ENCODE measurements at places on chromosomes 5 and 9. TPM values are rescaled to one million over a fixed set of nuclear protein-coding genes. Genes with fewer than 3 reads are reported as not detected.

GRCh38 chr5:135150767-135151166, 116.7 kb upstream of the PITX1 start:
- no peak for DNase-seq

DNA sequence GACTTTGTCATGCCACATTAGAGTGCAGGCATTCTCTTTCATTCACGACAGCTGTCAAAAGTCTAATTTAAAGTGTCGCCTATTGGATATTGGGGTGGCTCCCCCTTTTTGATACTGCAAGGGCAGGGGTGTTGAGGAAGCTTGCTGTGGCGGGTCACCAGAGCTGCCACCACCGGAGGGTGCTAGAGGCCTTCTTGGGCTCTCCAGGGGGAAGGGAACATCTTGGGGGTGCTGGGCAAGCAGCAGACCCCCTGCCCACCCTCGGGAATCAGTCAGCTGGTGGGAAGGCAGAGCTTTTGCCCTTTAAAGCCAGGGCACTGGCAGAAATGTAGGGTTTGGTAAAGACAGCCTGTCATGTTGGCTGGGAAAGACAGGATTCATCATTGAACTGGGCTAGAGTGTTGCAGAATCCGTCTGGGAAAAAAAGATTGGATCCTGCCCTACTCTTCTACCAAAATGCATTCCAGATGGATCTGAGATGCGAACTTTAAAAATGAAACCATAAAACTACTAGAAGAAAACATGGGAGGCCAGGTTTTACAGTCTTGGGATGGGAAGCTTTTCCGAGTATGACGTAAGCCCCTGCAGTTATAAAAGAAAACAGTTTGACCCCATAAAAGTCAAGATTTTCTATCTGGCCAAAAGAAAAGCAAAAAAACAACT, 22.3 kb downstream of the COL5A1 start:
- no peak for DNase-seq

DNA sequence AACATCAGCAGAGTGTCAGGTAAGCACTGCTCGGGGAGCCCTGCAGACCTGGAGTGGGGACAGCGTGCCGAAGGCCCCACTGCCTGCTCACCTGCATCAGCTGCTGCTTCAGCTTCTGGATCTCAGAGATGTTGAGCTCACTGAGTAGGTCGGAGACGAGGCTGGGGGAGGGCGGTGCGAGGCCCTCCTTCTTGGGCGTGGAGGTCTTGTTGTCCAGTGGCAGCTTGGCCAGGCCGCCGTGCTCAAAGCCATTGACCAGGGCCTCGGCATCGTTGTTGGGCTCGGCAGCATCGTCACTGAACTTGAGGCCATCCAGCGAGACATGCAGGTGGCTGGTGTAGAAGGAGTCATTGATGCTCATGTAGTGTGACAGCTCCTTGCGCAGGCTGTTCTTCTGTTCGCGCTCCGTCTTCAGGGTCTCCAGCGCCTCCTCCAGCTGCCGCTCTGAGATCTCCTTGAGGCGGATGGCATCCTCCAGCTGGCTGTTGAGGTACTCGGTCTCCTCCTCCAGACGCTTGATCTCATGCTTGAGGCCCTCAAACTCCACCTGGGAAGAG, 44.3 kb downstream of the BICD2 start:
- no peak for DNase-seq

DNA sequence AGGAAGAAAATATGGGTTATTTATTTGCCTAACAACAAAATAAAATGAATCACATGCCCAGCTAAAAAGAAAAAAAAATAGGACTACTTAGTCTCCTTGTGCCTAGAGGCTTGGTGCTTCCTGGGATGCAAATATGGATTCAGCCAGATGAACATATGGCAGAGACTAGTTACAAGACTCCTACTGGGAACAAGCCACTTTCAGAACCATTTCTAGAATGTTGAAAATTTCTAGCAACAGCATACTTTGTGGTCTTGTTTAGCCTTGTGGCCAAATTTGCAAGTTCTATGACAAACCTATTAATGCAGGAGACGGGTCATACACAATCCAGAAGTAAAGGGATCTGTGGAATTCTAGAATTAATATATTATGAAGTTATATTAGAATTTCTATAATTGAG, 198.7 kb downstream of the CHSY3 start:
- no peak for DNase-seq

DNA sequence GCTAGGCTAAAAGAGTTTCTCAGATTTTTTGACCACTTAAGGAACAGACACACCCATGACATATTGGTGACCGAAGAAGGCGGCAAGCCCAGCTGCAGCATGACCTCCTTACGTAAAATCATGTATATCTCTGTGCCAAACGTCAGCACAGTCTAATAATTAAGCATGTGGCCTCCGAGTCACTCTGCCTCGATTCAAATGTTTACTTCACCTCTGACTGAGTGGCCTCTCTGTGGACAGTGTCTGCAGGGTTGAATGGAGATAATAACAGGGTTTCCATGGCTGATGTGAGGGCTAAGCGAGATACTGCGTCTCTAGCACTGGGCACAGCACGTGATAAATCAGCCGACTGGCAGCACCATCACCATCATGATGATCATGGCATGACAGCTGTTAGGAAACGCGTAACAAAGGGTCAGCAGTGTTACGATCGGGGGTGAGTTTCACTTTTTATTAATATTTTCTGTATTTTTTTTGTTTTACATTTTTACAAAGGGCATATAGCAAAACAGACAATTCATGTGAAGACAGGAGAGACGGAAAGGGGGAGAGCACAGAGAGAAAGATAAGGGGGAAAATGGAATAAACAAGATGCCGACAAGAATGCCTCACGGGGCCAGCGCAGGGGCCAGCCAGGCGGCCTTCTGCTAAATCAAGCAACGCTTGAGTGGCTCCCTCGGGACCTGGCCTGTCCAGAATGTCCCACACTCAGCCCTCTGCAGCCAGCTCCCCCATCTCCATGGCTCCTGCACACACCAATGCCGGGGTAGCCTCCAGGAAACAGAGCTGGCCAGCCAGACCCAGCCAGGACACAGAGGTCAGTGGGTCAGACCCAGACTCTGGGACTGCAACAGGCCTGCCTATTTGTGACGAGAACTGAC, 60.3 kb downstream of the ADAMTS2 start:
- DNase-seq = no peak

- DNase-seq = no peak
These were observed 41.9 kb downstream of the ITGA1 start for GRCh38 chr5:52829664-52830063.

- DNase-seq = peak; percentile 41
These were observed 63.1 kb downstream of the PTCD2 start for GRCh38 chr5:72383280-72383679.

- no peak for DNase-seq
These were observed 16.8 kb downstream of the SKP2 start for GRCh38 chr5:36168737-36169136.

DNA sequence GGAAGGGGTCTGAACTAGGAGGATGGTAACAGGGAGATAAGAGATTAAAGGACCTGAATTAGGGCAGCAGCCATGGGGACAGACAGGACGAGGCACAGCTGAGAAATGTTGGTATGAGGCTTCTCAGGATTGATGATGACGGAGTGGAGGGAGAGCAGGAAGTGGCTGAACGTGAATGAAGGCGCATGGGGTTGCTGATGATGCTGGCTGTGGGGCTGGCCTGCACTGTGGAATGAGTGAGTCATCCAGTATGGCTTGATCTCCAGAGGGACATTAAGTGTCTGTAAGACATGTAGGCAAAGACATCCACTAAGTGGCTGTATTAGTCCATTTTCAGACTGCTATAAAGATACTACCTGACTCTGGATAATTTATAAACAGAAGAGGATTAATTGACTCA, 256.4 kb downstream of the ICE1 start:
- no peak for DNase-seq

- DNase-seq = no peak
These were observed 11.3 kb upstream of the EXOC3 start for GRCh38 chr5:431711-432050.

DNA sequence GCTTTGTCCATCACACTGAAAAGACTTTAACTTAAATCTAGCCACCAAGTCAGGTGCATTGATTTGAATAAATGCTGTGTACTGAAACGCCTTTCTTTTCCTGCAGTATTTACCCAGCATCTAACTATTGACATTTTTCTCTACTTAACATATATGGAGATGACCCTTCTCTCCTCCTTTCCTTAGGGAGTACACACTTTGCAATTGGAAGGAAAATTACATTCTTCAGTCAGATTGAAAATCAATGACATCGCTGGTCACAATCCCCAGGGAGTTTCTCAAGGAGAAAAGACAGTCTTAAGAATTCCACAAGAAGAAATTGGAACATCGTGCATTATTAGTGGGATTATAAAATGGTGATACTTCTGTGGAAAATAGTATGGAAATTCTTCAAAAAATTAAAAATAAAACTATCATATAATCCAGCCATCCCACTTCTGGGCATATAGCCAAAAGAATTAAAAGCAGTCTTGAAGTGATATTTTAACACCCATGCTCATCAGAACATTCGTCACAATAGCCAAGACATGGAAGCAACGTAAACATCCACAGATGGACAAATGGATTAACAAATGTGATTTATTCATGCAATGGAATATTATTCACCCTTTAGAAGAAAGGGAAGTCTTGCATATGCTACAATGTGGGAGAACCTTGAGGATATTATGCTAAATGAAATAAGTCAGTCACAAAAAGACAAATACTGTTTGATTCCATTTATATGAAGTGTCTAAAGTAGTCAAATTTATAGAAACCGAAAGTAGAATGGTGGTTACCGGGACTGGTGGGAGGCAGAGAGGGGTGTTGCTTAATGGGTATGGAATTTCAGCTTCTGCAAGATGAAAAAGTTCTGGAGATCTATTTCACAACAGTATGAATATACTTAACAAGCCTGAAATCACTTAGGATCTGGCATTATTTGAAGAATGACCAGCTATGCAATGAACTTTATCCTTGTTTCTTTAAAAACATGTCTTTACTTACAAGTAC, 14.3 kb upstream of the FREM1 start:
- no peak for DNase-seq

GRCh38 chr5:135246923-135247795, 151.9 kb downstream of the MACROH2A1 start:
- DNase-seq = peak; percentile 95

The PLCXD3 gene
- total RNA-seq = 0.05 TPM

The PHYHD1 gene
- 6.2 TPM for total RNA-seq

The FAXDC2 gene
- total RNA-seq = 5.0 TPM

The HRH2 gene
- total RNA-seq = not detected

The GRM6 gene
- total RNA-seq = not detected

The GPR150 gene
- total RNA-seq = 0.35 TPM

The FABP6 gene
- total RNA-seq = not detected

The PAPPA gene
- total RNA-seq = 12.9 TPM

The SNAPC3 gene
- 36.2 TPM for total RNA-seq

The SHISAL2B gene
- not detected for total RNA-seq

The CCNI2 gene
- not detected for total RNA-seq

All from HFFc6 (cell line).